ENCODE measurements at places on chromosomes 4 and X.

DNA sequence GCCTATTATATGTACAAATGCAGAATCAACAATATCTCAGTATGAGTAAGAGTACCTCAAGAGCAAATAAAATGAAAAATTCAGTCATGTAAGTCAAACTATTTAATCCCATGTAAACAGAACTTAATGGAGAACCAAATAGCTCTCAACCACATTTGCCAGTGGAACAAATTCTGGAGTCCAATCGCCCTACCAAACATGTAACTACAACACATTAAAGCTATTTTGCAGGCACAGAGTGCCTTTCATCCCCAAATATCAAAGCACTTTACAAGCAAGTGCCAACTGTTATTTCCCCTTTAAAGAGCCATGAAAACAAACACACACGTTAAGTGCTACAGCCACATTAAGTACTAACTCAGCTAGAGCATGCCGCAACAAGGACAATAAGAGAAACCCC is 51.3 kb downstream of the PCDH19 start:
- no peak for DNase-seq

- no peak for DNase-seq
Measured at GRCh38 chr4:127521463-127521862, 111.3 kb upstream of the INTU start.

DNA sequence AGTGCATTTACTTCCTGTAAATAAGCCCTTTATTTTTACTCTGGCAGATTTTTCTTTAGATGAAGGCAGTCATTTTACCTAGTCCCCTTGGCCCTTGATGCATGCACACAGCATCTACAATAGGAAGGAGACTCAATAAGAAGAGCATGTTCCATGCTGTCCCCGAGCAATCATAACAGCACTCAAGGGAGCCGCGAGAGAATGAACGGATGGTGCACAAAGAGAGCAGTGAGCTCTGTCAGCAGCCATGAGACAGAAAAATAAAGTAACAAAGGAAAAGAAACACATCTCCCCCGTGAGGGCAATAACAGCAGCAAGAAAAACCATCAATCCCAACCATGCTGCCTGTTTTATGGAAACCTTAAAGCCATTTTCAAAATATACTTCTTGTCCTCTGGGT is 11.9 kb downstream of the SMIM31 start:
- DNase-seq = no peak

DNA sequence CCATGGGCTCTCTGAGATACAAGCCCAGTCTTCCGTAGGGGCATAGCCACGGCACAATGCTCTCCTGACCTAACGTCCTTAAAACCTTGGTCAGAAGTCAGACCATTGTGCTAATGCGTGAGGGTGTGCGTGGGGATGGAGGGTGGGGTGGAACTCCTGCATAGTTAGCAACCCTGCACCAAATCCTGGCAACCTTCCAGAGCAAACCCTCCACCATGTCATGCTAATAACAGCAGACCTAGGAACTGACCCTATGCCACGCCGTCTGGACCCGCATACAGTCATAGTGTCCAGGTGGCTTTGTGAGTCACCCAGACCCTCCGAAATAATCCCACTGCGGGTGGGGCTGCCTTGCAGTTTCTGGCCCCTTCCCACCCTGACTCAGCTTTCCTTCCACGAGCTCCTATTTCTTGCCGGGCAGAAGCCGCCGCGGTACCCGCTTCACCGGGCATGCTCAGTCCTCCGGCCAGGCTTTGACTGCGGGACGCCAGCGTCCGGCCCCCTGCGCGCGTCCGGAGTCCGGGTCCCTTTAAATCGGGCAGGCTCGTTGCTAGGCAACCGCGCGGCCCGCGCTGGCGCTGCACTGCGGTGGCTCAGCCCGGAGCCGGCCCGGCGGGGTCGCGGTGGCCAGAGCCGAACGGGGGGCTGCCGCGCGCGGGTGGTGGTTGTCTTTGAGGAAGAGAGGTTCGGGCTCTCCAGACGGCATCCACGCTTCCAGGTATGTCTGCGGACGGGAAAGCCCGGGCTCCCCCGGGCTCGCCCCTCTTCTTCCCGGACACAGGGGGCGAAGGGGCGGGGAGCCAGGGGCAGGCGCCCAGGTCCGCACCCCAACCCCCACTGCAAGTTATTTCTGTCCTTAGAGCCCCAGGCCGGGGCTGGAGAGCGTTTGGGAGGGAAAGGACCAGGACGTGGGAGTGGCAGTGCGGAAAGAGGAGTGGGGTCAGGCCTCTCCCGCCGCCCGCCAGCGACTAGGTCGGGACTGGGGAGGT is at the start of gene CCDC160:
Gene CCDC160, plus strand, starts transcription at position 557 of the 989 bp plus-strand sequence. CDS start 7,619 bp downstream, outside the sequence.
- DNase-seq = no peak

GRCh38 chr4:125155251-125155650 is 159.5 kb upstream of the FAT4 start:
- DNase-seq = no peak

- no peak for DNase-seq
Measured at GRCh38 chrX:46376246-46376885, 168.9 kb downstream of the ZNF674 start.

GRCh38 chrX:151680805-151681204 is 14.5 kb upstream of the PRRG3 start:
- DNase-seq = no peak

DNA sequence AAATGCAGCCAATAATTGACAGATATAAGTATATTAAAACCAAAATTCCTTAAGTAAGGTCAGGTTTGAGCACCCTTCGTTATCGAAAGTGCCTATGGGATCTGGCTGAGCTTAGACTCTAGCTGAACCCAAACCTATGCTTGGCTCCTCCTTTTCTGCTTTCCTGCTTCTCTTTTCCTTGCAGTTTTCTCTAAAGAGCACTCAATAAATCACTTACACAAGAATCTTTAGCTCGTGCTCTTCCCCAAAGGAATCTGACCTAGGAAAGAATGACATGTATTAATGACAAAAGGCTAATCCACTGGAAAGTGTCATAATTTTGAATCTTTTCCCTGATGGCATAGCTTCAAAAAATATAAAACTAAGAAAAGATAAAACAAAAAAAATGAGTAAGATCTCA is 282.7 kb downstream of the DKK2 start:
- no peak for DNase-seq

GRCh38 chr4:75327804-75328512 is 186.2 kb downstream of the RCHY1 start:
- DNase-seq = no peak

DNA sequence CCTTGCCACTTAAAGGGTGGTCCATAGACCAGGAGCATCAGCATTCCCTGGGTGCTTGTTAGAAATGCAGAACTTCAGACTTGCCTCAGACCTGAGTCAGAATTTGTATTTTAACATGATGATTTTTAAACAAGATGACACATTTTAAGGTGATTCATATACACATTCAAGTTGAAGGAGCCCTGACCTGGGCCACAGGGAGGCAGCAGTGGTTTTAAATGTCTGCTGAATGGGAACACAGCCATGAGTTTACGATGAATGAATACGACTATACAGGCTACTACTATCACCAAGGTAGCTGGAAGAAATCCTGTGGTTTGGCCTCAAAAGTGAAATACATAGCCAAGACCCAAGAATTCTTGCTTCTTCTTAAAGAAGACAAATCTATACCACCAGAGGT is 2.9 kb downstream of the HDAC8 start:
- no peak for DNase-seq

- DNase-seq = no peak
Measured at GRCh38 chrX:6678313-6678712, 143.4 kb upstream of the VCX3A start.

- no peak for DNase-seq
Measured at GRCh38 chr4:147640331-147640730, 23.1 kb downstream of the TMEM184C start.

- peak; percentile 46 for DNase-seq
Measured at GRCh38 chrX:109732807-109733612, at the start of gene ACSL4. ACSL4 (minus strand) TSS chrX:109733257; CDS start chrX:109683363, 49,894 bp downstream.

DNA sequence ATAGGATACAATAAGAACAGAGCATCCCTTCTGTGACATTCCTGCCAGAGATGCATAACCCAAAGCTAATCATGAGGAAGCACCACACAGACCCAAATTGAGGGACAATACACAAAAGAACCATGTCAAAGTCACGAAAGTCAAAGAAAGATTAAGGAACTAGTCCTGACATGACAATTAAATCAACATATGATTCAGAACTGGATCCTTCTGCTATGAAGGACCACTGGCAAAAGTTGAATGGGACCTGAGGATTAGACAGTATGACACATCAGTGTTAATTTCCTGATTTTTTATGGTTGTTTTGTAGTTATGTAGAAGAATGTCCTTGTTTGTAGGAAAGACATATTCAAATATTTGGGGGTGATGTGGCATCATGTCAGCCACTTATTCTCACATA is 13.9 kb downstream of the ACOT9 start:
- no peak for DNase-seq

DNA sequence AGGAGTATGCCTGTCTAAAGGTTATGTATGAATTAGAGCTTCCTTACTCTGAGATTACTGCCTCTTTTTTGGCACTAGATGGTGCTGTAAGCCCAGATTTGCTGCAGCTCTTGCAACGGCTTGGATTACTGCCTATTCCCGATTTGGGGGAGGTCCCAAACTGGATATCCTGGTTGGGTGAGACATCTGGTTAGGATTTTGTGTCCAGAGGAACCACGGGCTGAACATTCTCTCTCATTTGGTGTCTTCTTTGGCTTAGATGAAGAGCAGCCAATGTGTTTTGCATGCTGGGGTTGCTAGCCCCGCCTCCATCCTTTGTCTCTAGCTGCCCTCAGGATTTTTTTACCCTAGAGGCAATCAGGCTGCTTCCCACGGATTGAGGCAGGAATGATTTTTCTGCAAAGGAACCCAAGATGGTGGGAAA is 31.9 kb downstream of the F8A1 start:
- no peak for DNase-seq

DNA sequence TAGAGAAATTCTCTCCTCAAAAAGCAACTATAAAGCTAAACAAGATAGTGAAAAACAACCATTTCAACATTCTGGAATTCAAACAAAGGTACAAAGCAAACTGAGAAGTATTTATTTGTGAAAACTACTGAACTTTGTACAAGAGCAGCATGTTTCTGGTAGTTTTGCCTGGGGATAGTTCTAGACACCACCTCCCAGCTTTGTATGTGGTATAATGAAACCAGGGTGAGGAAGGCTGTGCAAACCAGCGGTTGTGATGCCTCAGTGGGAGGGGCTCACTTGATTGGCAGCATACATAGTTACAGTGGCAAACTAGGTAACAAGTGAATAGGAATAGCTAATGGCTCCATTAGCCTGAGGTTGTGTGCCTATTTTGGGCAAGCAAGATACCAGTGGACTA is 18.6 kb upstream of the FRMD7 start:
- DNase-seq = no peak

DNA sequence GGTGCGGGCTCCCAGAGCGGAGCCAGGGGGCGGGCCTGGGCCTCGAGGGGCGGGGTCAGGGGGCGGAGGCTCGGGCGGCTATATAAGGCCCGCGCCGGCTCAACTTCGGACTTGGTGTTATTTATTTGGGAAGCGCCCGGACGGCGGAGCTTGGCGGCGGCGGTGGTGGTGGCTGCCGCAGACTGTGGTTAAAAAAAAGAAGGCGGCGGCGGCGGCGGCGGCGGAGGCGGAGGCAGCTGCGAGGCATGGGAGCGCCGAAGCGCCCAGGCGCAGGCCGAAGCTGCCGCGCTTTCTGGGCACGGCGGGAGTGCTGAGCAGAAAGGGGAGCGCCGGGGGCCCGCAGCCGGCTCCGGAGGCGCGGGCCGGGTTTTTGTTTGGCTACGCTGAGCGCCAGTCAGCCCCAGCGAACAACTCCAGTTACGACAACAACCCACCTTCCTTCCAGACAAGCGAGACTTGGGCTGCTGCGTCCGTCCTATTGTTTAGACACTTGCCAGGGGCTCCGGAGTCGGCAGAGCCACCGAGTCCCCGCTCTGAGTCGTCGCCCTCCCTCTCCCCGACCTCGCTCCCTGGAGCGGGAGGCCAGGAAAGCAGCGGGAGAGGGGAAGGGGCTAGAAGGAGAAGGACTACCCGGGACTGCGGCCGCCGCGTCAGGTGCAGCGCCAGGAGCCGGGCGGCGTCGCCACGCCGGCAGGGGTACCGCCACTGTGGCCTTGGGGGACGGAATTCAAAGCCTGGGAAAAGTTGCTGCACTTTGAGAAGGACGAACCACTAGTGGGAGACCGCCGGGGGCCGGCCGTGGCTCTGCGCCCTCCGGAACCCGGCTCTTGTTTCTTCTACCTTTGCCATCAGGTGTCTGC is at the start of gene SLIT2:
Gene SLIT2, plus strand, starts transcription at position 110 of the 860 bp plus-strand sequence. CDS start 1,911 bp downstream, outside the sequence.
- no peak for DNase-seq

GRCh38 chrX:143994206-143994605 is 110.3 kb downstream of the UBE2NL start:
- no peak for DNase-seq

DNA sequence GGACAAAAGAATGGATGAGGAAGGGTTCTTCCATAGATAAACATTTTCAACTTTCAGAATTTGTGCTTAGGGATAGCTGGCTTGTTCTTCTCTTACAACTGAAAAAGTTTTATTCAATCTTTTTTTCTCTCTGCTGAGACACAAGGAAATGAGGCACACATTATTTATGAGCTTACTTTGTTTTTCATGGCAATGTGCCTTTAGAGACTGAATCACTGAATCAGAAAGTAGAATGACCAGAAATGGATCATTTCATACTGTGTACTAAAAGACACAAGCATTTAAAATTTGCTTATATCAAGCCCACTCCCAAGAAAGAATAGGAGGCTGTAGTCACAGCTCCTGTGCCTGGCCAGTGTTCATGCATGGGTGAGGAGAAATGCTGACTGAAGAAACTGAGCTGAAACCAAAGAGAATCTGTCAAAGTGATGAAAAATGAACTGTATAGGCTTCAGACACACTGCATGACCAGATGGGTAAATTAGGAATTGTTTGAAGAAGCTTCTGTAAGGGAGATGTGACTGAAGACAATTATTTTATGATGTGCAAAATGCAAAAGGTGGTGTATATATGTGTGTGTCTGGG is 413.8 kb downstream of the RAPGEF2 start:
- DNase-seq = no peak

GRCh38 chr4:182219411-182220056 is 23.7 kb upstream of the TENM3 start:
- no peak for DNase-seq

GRCh38 chr4:182142176-182143085 is 100.8 kb upstream of the TENM3 start:
- no peak for DNase-seq

GRCh38 chr4:182048871-182049270 is 194.3 kb upstream of the TENM3 start:
- DNase-seq = no peak

DNA sequence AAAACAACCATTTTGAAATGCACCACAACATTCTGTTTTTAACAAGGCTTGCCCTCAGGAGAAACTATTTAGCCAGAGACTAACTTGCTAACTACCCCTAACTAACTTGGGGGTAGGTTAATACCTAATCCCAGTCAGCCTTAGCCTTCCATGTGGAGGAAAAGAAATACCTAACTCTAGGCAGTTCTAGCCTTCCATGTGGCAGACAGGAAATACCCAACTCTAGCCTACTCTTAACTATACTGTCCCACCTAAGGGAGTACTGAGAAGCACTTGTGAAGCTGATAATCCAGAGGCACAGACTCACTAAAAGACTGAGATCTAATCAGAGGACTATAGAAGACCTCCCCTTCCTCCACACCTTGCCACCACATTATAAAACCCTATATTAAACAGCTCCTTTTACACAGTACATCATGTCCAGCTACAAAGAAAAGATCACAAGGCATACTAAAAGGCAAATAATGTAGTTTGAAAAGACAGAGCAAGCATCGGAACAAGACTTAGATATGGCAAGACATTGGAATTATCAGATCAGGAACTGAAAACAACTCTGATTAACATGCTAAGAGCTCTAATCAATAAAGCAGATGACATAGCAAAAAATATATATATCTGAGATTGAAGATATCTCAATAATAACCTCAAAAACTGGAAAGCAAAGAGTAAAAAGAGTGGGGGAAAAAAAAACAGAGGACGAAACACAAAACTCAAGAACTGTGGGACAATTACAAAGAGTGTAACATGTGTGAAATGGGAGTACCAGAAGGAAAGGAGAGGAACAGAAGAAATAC is 52.2 kb downstream of the FRYL start:
- DNase-seq = no peak
